ENCODE measurements at places on chromosomes 5 and 9.

GRCh38 chr5:169044962-169045361, 256.0 kb downstream of the SLIT3 start:
- DNase-seq, result no peak

- DNase-seq, result no peak
These were observed 52.1 kb downstream of the TLE1 start for GRCh38 chr9:81637276-81637675.

GRCh38 chr9:132465131-132465635, 55.2 kb downstream of the CFAP77 start:
- DNase-seq, result no peak

- no peak for DNase-seq
These were observed 90.4 kb downstream of the UBE2R2 start for GRCh38 chr9:33907347-33907746.

- DNase-seq, result peak; percentile 39
These were observed 32.5 kb downstream of the GRAMD2B start for GRCh38 chr5:126455728-126456127.

Data from bronchial epithelial cell (primary cell).